ENCODE measurements at places on chromosomes 6 and 20.
A peak's percentile ranks its signal among the peaks of the same experiment; 100 is the strongest.

DNA sequence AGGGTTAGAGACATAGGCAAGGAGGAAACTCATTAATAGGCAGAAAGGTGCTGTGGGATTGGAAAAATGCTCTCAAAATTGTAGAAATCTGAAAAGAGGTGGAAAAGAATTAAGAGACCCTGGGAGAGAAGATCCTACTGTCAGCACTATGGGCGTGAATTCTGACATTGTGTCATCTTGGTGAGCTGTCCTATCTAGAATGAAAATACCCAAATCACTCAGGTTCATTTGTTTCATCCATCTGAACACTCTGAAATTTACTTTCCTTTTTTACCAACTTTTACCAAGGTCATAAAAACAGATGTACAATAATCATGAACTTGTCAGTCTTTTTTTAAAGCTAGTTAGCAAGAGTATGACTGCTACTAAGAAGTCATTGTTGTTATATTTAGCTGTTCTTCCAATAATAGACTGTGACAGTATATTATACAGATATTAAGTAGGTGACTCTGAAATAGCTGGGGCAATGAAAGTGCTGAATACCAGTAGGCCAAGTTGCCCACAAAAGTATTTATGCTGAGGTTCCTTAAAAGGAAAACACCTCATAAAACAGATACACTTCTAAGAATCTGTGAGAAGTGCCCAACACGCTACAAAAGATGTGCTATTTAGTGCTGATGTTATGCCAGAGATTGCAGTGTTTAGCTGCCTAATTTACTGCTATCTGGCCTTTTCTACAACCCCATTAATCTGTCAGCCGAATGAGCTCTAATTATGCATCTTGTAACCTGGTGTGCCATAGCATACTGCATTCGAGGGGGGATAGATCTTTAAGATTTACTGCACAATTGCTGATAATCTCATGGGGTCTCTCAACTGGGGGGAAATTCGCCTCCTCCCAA is 217.5 kb upstream of the SUPT3H start:
- no peak for DNase-seq

DNA sequence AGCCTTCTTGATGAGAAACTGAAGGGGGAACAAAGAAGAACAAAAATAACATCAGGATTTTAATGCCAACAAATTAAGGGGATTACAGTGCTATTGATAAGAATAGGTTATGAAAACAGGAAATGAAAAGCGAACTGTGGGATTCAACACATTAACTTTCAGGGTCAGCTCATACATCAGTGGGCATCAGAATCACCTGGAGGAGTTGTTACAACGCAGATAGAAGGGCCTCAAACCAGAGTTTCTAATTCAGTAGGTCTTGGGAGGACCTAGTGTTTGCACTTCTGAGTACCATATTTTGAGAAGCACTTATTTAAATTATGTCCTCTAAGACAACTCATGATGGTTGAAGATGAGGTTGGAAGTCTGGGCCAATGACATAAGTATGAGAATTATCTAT is 5.6 kb upstream of the TMEM244 start:
- DNase-seq, result no peak

GRCh38 chr6:166603043-166603690 is 16.7 kb upstream of the RAMACL start:
- DNase-seq, result no peak

GRCh38 chr6:93468291-93468690 is 48.9 kb upstream of the EPHA7 start:
- DNase-seq, result no peak

DNA sequence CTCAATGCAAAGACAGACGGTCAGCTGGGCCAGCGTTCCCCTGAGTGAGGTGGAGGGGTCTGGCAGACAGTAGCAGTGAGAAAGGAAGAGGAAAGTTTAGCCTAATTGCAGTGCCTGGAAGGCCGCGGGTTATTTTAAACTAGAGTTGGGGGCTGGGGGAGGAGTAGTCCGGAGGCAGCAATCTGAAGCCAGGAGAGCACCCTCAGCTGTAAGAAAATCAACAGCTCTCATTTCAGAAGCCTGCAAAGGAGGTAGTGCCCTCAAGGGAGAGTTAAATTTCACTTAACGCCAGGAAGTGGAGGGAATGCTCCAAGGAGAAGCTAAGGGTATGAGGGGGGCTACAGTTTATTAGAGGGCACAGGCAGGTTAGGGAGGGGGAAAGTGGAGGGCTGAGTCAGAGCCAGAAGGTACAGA is 26.9 kb downstream of the RING1 start:
- DNase-seq, result no peak

DNA sequence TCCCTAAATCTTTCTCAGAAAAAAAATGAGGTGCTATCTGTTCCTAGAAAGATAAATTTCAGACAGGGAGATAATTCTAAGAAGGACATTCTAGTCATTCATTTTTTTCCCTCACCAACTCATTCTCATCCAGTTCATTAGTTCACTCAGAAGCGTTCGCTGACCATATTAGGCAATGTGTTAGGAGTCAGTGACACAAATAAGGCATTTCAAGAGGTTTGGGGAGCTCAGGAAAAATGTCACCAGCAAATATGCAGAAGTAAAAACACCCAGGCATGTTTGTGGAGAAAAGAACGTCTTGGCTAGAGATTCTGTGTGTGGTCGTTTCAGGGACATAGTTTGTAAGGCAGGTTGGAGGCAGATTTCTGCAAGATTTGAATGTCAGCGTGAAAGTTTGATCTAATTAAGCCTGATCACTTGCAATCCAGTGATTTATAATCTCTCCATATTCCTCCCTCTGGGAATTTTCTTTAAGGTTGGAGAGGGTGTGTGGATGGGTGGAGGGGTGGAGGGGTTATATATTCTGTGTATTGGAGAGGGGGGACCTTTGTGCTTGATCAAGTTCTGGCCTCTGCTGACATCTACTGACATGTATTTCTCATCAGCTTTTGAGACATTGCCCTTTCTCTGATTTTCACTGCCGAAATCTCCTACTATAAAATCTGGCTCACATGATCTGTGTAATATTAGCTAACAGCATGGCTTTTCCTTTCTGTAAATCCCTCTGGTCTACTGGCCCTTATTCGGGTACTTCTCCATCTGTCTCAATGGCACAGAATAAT is 3.6 kb downstream of the MYCT1 start:
- DNase-seq, result no peak

- no peak for DNase-seq
Measured at GRCh38 chr6:125547381-125547780, 202.1 kb upstream of the HEY2 start.

GRCh38 chr6:25486550-25486949 is 165.5 kb upstream of the SCGN start:
- no peak for DNase-seq

DNA sequence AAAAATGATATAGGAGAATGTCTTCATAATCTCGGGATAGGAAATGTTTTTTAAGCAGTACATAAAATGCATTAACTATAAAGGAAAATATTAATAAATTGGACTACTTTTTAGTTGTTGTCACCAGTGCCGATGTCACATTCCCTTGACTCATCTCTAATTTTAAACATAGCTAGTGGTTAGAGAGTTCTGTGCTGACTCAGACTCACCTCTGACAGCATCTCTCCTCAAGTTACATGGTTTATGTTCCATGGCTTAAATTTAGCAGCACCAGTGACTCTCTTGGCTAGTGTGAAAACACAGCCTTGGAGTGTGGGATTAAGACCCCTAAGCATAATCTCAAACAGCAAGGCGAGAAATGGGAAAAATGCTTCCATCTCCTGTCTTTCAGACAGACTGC is 311.8 kb upstream of the MMS22L start:
- DNase-seq, result no peak

DNA sequence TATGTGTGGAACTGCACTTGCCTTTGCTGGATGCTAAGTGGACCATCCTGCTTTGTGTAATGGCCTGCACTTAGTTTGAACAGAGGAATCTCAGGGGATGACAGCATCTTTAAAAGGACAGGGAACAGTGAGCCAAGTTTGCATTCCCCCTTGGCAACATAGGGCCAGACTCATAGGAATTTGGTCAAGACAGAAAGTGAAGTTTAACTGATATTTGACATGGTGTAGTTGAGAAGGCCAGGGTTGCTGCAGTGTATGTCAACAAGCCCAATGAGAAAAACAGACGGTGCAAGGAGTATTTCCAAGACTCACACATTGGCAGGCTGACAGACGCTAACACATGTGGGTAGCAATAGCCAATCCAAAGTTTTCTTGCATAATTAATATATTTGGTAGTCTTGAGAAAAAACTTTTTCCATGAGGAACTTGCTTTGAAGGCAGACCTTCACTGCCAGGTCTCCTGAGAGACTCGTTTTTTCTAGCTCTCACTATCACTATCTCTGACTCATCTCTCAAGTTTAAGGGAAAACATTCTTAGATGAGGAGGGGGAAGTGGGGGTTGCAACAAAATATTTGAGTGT is 213.8 kb downstream of the IBTK start:
- no peak for DNase-seq

DNA sequence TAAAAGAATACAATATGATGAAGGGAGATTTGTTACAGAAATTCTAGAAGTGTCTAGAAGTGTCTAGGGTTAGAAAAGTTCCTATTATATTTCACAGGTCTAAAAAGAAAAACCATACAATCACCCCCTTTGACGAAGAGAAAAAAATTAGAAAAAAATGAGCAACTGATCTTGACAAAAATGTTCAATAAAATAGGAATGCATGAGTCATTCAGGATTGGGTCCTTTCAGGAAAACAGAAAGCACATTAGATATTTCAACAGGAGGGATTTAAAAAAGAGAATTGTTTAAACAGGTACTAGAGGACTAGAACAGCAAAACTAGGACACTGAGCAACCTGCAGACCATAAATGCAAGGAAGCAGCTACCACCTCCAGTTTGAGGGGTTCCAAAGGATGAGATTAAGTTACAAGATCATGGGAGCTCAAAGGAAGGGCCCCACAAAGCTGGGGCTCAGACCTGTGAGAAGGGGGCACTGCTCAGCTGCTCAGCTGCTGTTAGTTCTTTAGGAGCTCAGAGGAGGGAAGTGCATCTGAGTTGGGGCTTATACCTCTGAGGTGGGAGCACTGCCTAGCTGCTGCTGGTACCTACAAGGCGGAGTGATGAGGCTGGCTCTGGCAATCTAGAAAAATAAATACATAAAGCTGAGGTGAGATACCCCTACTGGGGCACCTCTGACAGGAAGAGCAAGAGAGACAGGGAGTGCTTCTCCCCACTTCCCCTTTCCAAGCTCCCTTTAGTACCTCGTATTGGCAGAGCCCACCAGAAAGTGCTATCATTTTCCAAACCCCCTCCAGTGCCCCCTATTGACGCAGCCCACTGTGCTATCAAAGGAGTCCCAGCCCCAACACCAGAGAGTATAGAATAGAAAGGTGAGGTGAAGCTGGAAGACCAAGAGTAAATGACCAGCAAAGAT is 27.1 kb upstream of the BEND6 start:
- no peak for DNase-seq

- no peak for DNase-seq
Measured at GRCh38 chr6:101290346-101290745, 103.2 kb upstream of the GRIK2 start.

GRCh38 chr20:11267131-11267761 is 593.4 kb upstream of the JAG1 start:
- DNase-seq, result peak; percentile 8

GRCh38 chr6:73460056-73460455 is 1.5 kb upstream of the MTO1 start:
- no peak for DNase-seq

GRCh38 chr20:31543966-31544598 is 29.8 kb downstream of the HM13 start:
- no peak for DNase-seq

DNA sequence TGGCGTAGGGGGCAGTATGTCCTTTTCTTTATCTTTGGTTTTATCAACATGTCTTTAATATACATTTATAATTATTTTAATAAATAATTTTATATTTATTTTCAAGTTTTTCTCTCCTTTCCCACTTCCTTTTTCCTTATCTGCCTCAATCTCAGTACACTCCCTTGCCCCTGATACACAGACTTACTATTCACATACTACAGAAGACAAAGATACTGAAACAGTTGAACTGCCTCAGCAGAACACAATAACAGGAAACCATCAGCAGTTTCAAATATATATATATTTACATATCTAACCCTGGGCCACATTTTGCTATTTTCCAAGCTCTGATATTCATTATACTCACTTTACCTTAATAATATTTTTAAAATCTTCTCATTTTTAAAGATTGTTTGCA is 19.8 kb downstream of the IBTK start:
- DNase-seq, result no peak

DNA sequence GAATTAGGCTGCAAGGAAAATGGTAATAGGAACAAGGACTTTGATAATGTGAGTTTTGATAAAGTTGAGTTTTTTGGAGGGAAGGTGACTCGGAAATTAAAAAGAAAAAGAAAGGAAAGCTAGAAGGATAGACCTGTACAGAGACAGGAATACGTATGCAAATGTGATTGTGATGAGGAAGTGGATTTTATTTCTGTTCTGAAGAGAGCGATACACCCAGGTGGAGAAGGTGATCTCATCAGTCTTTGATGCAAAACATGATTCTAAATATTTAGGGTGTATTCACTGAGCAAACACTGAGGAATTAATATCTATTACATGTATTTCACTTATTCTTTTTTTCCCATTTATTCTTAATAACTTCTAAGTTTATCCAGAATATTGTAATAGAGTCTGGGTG is 9.2 kb upstream of the PLEKHG1 start:
- no peak for DNase-seq

GRCh38 chr20:16378712-16379370 is 194.4 kb downstream of the KIF16B start:
- no peak for DNase-seq

DNA sequence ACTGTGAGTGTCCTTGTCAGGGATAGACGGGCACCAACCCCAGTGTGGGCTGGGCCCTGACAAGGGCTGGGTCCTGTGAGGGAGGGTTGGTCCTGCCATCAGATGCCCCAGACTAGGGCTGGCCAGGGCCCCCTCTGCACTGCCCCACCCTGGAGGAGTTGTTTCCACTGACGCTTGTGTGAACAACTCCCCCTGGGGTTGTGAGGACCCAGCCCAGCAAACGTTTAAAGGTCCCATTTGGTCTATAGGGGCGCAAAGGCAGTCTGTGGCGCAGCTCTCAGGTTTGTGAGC is 104.1 kb downstream of the BMP7 start:
- no peak for DNase-seq

DNA sequence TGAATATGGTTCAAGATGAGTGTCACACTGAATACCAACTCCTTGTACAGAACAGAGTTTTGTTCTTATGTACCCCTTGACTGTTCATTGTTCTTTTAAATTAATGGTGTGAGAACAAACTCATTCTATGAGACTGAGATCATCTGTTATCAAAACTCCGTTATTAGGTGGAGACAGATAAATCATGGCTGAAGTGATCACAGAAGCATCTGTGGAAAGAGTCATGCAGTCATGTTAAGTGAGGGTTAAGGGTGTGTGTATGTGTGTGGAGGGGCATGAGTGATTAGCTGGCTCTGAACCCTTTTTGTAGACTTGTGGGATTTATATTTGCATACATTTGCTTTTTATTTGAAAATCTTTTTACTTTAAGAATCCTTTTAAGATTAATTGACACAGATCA is 24.7 kb downstream of the ADGRG6 start:
- DNase-seq, result no peak
